RWPE2 (cell line): ENCODE measurements at places on chromosomes 7 and 10.

- no peaks in the 10 kb centered on the region for H3K36me3 ChIP-seq
- no peaks in the 10 kb centered on the region for H3K4me1 ChIP-seq
- no peak overlapping the region for H3K27ac ChIP-seq
- H3K27me3 ChIP-seq: no peaks in the 10 kb centered on the region
- no peak overlapping the region for H3K4me3 ChIP-seq
- DNase-seq: no peak
Measured at GRCh38 chr10:36885746-36886145, 239.7 kb upstream of the ANKRD30A start.

GRCh38 chr10:102714621-102715455 lies at the start of gene SFXN2:
Gene SFXN2, plus strand, starts transcription at chr10:102714636. Its CDS starts 12,001 bp downstream, at chr10:102726637.
- peak within 1 kb of the TSS; percentile 94 for H3K4me3 ChIP-seq
- H3K4me1 ChIP-seq: peaks cover 8% of the 10 kb centered on the region
- H3K27me3 ChIP-seq: no peaks in the 10 kb centered on the region

- no peak for DNase-seq
- H3K27ac ChIP-seq: no peak overlapping the region
- H3K36me3 ChIP-seq: no peaks in the 10 kb centered on the region
- H3K4me1 ChIP-seq: no peaks in the 10 kb centered on the region
Measured at GRCh38 chr10:78155722-78156121, 122.1 kb downstream of the RPS24 start.

GRCh38 chr10:118892255-118892654 lies 137.3 kb upstream of the NANOS1 start:
- H3K36me3 ChIP-seq: no peaks in the 10 kb centered on the region
- H3K4me3 ChIP-seq: no peak overlapping the region
- H3K4me1 ChIP-seq: no peaks in the 10 kb centered on the region
- no peaks in the 10 kb centered on the region for H3K27me3 ChIP-seq
- no peak overlapping the region for H3K27ac ChIP-seq
- DNase-seq: no peak

DNA sequence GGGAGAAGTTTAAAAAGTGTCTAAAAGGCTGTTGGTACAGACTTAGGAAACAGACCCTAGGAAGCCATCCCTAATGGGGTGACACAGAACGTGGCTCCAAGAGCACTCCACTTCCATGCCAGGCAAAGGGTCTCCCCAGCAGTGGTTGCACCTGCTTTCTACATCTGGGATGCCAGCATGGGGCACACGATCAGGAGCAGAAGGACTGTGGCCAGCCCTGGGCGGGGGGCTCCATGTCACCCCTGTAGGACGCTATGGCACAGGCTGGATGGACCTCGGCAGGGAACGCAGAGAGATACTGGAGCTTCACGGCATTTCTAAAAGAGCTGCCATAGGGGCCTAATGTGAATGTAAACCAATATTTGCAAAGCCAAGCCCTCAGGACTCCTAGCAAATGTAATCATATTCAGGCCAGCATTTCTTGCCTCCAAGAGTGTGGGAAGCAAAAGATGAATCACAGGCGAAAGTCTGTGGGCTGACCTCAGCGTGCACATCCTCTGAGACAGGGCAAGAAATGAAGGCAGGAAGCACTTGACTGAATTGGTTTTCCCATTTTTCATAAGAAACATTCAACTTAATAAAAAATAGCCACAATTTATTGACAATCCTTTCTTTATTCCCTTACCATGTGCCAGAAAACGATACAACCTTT lies 93.9 kb downstream of the ATXN7L1 start:
- H3K36me3 ChIP-seq: no peaks in the 10 kb centered on the region
- DNase-seq: no peak
- H3K27me3 ChIP-seq: no peaks in the 10 kb centered on the region
- H3K4me1 ChIP-seq: peaks cover 14% of the 10 kb centered on the region

- H3K4me3 ChIP-seq: no peak overlapping the region
- no peak for DNase-seq
- H3K4me1 ChIP-seq: peaks cover 11% of the 10 kb centered on the region
Measured at GRCh38 chr10:12924911-12925310, 76.6 kb downstream of the CCDC3 start.

- DNase-seq: no peak
- no peak overlapping the region for H3K4me3 ChIP-seq
- no peak overlapping the region for H3K27ac ChIP-seq
- 0 out of 2 replicates have a peak, but pooled peaks cover 4% of the 10 kb centered on the region for H3K36me3 ChIP-seq
- peaks cover 6% of the 10 kb centered on the region for H3K4me1 ChIP-seq
- no peaks in the 10 kb centered on the region for H3K27me3 ChIP-seq
Measured at GRCh38 chr7:1977059-1977875, 255.5 kb downstream of the MAD1L1 start.

DNA sequence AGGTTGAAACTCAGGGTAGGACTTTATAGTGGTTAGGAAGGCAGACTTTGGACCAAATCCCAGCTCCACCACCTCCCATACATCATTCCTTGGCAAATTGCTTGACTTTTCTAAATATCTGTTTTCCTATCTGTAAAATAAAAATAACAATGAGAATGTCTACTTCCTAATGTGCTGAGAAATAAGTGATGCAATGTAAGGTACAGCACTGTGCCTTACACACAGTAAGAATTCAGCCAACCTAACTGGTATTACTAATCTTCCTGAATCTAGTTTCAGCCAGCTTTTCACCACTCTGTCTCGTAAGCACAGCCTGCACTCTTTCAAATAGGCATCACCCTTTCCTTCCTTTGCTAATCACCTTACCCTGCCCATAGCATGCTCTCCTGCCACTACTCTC lies 9.7 kb downstream of the PRLHR start:
- H3K36me3 ChIP-seq: no peaks in the 10 kb centered on the region
- H3K4me1 ChIP-seq: peaks cover 10% of the 10 kb centered on the region

DNA sequence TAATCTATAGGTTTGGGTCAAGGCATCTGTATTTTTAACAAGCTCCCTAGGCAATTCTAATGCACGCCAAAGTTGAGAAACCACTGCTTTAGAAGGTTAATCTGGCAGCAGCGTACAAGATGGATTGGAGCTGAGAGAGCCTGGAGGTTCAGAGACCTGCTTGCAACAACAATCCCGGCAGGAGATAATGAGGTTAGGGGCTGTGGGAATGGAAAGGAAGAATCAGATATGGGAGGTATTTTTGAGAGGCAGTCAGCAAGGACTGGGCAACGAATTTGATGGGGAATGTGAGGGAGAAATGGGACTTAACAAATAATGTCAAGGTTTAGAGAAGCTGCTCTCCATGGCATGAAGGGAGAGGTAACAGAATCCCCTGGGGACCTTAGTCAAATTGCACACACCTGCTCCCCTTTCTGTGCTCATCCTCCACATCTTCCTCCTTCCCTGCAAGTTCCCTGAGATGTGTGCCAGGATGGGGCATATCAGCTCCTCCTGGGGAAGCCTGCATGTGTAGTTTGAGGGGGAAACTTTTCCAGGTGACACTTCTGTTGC lies 731.0 kb upstream of the GALNT17 start:
- no peaks in the 10 kb centered on the region for H3K4me1 ChIP-seq
- no peak for DNase-seq
- no peak overlapping the region for H3K4me3 ChIP-seq
- no peak overlapping the region for H3K27ac ChIP-seq
- H3K36me3 ChIP-seq: no peaks in the 10 kb centered on the region

GRCh38 chr10:36195364-36195763 lies 553.3 kb upstream of the FZD8 start:
- H3K27ac ChIP-seq: no peak overlapping the region
- no peaks in the 10 kb centered on the region for H3K4me1 ChIP-seq
- H3K4me3 ChIP-seq: no peak overlapping the region
- no peak for DNase-seq
- H3K27me3 ChIP-seq: no peaks in the 10 kb centered on the region
- H3K36me3 ChIP-seq: no peaks in the 10 kb centered on the region

- no peaks in the 10 kb centered on the region for H3K4me1 ChIP-seq
- no peaks in the 10 kb centered on the region for H3K27me3 ChIP-seq
- no peak overlapping the region for H3K27ac ChIP-seq
- H3K36me3 ChIP-seq: no peaks in the 10 kb centered on the region
- no peak overlapping the region for H3K4me3 ChIP-seq
Measured at GRCh38 chr10:106716381-106716780, 448.1 kb downstream of the SORCS1 start.

DNA sequence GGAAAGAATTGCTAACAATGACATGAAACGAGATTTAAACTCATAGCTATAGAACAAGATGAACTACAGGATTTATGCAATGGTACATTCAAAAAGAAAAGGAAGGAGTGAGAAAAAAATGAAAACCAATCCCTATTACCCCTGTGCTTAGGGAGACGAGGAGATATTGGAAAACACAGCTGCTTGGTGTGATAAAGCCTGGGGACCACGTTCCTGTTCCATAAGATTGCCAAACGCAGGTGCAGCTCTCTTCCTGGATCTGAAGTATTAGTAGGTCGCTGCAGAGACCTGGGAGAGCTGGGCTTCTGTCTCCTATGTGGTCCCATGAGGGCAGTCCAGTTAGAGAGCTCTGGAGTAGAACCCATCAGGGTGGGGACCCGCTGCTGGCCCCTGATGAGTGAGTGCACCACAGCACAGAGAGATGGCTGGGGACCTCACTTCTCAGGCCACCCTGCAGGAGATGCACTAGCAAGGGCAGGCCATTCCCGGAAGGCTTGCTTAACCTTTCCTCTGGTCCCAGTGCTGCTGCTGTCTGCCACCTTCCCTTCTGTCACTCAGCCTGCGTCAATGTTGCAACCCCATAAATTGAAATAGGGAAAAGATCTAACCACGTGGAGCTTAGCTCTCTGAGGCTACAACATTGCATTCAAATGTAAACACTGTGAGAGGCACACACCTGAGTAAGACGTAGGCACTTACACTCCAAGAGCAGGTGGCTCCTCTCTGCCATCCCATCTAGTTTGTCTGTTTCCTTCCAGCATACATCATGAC lies 57.9 kb downstream of the MTPN start:
- no peaks in the 10 kb centered on the region for H3K27me3 ChIP-seq
- H3K4me3 ChIP-seq: no peak overlapping the region
- H3K4me1 ChIP-seq: peaks cover 6% of the 10 kb centered on the region
- no peaks in the 10 kb centered on the region for H3K36me3 ChIP-seq

- H3K4me3 ChIP-seq: no peak overlapping the region
- DNase-seq: no peak
- H3K27ac ChIP-seq: no peak overlapping the region
- no peaks in the 10 kb centered on the region for H3K4me1 ChIP-seq
Measured at GRCh38 chr7:70266186-70266585, 667.9 kb downstream of the AUTS2 start.

DNA sequence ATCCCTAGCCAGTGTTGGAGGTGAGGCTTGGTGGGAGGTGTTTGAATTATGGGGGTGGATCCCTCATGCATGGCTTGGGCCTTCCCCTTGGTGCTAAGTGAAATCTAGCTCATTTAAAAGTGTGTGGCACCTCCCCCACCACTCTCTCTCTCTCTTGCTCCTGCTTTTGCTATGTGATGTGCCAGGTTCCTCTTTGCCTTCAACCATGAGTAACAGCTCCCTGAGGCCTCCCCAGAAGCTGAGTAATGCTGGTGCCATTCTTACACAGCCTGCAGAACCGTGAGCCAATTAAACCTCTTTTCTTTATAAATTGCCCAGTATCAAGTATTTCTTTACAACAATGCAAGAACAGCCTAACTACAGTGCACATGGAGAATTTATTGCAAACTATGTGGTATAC lies 188.8 kb upstream of the POT1 start:
- H3K27me3 ChIP-seq: no peaks in the 10 kb centered on the region
- no peak overlapping the region for H3K4me3 ChIP-seq
- DNase-seq: no peak
- H3K36me3 ChIP-seq: no peaks in the 10 kb centered on the region
- H3K4me1 ChIP-seq: no peaks in the 10 kb centered on the region
- no peak overlapping the region for H3K27ac ChIP-seq

DNA sequence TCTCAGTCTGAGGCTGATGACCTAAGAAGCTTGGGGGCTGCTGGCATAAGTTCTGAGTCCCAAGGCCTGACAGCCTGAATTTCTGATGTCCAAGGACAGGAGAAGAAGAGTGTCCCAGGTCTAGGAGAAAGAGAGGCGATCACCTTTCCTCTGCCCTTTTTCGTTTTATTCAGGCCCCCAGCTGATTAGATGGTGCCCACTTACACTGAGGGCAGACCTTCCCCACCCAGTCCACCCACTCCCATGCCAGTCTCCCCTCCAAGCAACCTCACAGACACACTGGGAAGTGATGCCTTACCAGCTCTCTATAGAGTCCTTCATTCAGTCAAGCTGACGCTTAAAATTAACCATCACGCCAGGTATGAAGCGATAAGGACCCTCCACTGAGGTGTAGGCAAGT lies 19.3 kb upstream of the LOXL4 start:
- H3K27me3 ChIP-seq: no peaks in the 10 kb centered on the region
- no peaks in the 10 kb centered on the region for H3K4me1 ChIP-seq
- no peak overlapping the region for H3K4me3 ChIP-seq
- H3K36me3 ChIP-seq: no peaks in the 10 kb centered on the region
- DNase-seq: no peak

DNA sequence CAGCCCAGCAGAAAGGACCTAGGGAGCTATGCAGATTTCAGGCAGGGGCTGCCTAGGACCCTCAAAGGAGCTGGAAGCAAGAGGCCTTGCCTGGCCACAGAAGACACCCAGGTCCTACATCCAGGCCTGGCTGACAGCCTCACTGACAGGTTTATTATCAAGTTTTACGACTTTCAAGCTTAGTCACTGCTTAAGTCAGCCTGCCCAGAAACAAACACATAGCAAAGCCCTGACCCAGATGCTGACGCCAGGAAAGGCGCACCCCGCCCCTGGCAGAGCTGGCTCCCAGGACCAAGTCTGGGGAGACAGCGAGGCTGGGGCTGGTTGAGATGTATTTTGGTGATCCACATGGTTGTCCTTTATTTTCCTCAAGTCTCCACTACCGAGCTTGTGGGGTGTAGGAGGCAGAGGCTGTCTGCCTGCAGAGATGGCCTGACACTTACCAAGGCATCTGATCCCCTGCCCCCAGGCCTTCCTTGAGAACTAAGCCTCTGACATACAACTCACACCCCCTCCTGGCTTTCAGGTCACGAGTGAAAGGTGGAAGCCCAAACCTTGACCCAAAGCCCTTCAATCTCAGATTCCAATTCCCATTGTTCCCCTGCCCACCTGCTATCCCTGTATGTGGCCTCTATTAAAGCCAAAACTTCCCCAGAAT lies 80.7 kb upstream of the EMX2 start:
- H3K27me3 ChIP-seq: no peaks in the 10 kb centered on the region
- peak; percentile 86 for DNase-seq
- peak overlapping the region; percentile 61 for H3K27ac ChIP-seq
- H3K4me3 ChIP-seq: no peak overlapping the region
- H3K4me1 ChIP-seq: peaks cover 27% of the 10 kb centered on the region

DNA sequence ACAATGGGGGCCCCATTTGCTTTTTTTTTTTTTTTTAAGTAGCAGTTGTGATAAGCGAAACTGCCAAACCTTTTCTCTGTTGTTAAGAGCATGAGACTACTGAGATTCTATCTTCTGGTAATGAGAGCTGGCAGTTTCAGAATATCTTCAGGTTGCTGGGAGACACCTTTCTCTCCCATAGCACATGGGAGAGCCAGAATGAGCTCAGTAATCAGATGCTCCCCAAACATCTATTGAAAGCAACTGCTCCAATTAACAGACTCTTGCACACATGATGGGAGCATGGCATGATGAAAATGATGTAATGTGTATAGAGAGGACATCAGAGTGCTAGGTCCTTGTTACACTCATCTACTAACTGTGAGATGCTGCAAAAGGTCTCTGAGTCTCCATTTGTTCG lies 18.8 kb downstream of the MYO3A start:
- no peak for DNase-seq
- no peaks in the 10 kb centered on the region for H3K27me3 ChIP-seq
- no peaks in the 10 kb centered on the region for H3K4me1 ChIP-seq
- H3K4me3 ChIP-seq: no peak overlapping the region
- no peaks in the 10 kb centered on the region for H3K36me3 ChIP-seq

GRCh38 chr7:33243319-33243881 lies 114.0 kb downstream of the BBS9 start:
- H3K4me1 ChIP-seq: no peaks in the 10 kb centered on the region
- no peaks in the 10 kb centered on the region for H3K27me3 ChIP-seq
- no peak overlapping the region for H3K4me3 ChIP-seq
- no peaks in the 10 kb centered on the region for H3K36me3 ChIP-seq
- H3K27ac ChIP-seq: no peak overlapping the region
